ENCODE measurements at places on chromosomes 4 and X.

DNA sequence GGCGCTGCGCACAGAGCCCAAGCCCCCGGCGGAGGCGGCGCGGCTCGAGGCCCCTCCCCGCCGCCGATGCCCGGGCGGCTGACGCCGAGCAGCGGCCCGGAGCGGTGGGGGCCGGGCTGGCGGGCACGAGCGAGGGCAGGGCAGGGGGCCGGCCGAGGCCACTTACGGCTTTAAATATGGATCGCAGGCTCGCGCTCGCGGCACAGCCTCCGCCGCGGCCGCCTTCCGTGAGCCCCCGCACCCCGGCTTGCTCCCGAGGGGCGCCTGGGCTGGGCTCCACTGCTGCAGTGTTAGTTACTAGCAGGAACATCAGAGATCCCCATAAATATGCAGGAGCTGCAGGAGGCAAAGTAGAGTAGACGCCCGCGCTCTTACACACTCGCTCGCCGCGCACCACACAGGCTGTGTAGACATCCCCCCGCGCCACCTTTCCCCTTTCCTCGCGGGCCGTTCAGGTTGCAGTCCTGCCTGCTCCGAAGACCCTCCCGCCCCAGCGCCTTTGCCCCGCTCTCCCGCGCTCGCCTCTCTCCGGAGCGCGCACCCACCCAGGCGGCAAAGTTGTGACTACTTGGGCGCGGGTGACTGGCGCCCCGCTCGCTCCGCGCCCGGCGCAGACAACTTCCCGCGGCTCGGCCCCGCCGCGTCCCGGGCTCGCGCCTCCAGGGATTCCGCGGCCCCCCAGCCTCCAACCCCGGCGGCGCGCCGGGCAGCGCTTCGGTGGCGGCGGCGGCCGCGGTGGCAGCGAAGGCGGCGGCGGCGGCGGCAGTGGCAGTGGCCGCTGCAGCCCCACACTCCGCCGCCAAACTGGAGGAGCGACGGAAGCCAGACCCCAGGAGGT is 152.0 kb upstream of the SLC4A4 start:
- peak; percentile 17 for DNase-seq

GRCh38 chr4:33722800-33723516 is 2521.4 kb downstream of the ARAP2 start:
- DNase-seq = no peak

DNA sequence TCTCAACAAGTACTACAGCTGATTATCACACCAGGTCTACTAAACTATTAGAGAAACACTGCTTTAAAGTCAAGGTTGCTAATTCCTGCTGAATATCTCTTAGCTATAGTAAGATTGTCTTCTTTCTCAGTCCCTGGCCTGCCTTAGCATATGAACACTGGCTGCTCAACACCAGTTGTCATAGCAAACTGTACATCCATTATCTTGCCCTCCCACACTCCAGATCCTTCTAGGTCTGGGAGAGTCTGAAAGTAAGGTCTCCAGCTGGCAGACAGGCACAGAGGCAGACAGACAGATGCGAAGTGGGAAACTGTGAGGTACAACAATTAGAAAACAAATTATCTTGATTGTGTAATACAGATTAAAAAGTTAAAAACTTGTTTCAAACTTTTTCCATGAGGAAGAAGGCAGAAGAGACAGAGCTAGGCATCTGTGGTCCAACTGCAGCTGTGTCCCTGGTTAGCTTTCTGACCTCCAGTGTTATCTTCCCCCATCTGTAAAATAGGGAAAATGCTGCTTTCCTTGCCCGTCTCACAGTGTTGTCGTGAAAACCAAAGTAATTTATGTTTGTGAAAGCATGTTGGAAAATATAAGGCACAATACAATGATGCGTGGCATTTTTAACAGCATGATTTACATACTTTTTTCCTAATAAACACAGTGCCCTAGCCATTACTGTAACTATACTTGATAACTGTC is 133.8 kb downstream of the KLHL13 start:
- no peak for DNase-seq

DNA sequence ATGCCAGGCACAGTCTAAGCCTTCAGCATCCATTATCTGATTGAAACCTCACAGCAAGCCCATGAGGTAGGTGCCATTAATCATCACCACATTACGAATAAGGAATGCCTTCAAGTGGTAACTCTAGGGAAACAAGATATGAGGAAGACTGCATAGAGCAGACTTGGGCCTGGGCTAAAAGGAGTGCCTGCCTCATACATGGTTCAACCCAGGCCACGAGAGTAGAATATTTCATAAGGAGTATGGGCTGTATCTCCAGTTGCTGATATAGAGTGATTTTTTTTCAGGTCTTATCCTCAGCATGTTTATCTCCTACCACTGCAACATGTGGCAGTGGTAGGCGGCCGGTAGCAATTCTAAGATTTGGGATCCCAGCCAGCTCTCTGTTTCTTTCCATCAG is 51.7 kb downstream of the ATP11C start:
- no peak for DNase-seq

GRCh38 chrX:37896511-37896890 is 49.1 kb upstream of the DYNLT3 start:
- no peak for DNase-seq

DNA sequence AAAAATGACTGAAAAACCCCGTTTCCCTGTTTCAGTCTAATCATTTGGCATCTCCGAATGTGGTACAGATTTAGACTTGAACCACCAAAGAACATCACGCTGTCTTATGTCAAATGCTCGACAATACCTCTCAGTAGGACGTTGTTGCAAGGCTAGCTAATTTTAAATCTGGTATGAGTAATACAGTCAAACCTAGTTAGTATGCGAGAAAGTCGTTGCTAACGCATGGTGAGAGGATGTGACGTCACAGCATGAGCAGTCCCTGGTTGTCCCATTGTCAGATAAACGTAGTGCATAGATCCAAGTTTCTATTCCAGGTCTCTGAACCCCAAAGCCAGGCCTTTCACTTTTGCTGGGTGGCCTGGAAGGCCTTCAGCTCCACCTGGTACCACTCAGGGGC is 44.7 kb downstream of the SETD7 start:
- DNase-seq = no peak

- DNase-seq = no peak
Observed at GRCh38 chr4:174496631-174497432, 25.5 kb downstream of the HPGD start.

GRCh38 chr4:105548483-105548882 is 3.9 kb upstream of the ARHGEF38 start:
- DNase-seq = no peak

DNA sequence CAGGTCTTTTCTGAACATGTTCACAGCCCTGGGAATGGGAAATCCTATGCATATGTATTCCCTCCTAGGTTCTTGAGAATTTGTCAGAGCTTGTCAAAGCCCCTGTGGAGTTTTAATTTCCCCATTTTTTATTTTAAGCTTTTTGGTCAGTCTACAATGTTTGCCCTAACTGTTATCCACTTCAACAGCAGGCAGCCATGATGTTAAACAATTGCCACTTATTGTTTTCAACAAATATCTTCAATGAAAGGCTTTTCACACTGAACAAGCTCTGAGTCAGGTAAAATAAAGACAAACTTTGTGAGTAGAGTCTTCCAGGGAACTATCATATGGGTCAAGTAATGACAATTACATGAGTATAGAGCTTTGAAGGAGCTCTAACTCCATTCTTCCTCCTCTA is 25.0 kb upstream of the ATP1B4 start:
- DNase-seq = no peak

DNA sequence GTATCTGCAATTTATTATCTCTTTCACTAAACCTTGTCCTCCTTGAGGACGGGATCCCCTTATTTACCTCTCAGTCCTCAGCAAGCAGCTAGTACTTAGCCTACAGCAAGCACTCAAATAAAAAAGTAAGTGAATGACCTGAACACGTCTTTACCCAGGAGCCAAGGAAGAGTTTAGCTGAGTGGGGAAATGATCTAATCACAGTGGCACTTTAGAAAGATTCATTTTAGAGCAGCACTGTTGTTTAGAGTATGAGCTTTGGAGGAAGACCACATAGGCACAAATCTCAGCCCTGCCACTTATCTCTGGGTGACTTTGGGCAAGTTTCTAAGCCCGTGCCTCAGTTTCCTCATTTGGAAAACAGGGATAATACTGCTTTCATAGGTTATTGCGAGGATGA is 2.7 kb downstream of the FAM120C start:
- no peak for DNase-seq

GRCh38 chr4:177271091-177271490 is 38.6 kb upstream of the NEIL3 start:
- no peak for DNase-seq

DNA sequence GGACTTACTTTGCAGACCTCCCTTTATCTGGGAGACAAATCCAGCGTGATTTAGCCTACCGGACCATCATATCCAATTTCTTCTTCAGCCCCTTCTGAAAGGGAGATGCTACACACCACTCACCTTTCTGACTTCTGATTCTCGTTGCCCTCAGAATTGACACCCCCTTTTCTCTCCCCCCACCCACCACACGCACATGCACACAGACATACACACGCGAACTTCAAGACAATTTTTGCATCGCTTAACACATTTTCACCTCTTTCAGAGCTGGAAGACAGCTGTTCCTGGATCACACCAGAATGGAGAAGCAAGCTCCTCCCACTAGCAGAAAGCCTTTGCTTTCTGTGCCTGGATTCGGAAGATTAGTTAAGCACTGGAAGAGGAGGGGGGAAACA is 1.0 kb upstream of the SNCA start:
- DNase-seq = no peak

GRCh38 chr4:5259471-5259870 is 208.2 kb downstream of the STK32B start:
- no peak for DNase-seq

- no peak for DNase-seq
Observed at GRCh38 chr4:94488670-94489069, 36.9 kb downstream of the PDLIM5 start.

GRCh38 chr4:154390324-154390723 is 101.3 kb downstream of the DCHS2 start:
- no peak for DNase-seq

GRCh38 chr4:79862821-79863220 is 210.2 kb downstream of the ANTXR2 start:
- DNase-seq = no peak

- DNase-seq = no peak
Observed at GRCh38 chr4:82948647-82949204, 48.2 kb downstream of the THAP9 start.

DNA sequence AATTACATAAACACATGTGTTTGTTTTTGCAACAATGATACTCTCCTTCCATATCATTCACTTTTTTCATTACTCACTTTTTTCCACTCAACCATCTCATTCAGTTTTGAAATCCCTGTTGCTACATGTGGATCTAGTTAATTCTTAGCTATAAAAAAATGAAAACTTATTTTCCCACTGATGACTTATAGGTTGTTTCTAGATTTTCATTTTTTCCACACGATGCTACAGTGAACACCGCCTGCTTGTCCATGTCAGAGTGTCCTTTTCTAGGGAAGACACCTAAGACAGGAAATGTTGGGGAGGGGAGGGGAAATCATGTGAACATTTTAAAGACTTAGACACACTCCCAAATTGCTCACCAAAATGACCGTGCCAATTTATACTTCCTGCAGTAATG is 70.2 kb downstream of the SUPT20HL2 start:
- no peak for DNase-seq

GRCh38 chr4:20538905-20539304 is 161.4 kb upstream of the PACRGL start:
- no peak for DNase-seq

- no peak for DNase-seq
Observed at GRCh38 chr4:1532549-1533395, 126.5 kb upstream of the NKX1-1 start.

DNA sequence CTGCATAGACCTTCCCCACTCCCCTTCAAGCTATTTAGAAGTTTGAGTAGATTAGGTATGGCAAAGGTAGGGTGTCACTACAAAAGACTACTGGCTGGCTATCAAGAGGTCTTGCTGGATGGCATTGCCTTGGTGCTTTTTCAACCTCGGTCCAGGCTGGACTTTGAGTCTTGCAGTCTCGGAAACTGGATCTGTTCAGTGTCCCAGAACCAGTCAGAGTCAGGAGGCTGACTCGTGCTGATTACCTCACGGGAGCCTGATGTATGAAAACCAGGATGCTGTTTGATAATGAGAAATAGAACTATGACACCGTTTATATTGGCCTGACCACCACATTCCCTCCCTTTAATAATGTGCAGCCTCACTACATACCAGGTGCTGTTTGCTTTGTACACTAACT is 2.7 kb upstream of the PHKA1 start:
- no peak for DNase-seq

DNA sequence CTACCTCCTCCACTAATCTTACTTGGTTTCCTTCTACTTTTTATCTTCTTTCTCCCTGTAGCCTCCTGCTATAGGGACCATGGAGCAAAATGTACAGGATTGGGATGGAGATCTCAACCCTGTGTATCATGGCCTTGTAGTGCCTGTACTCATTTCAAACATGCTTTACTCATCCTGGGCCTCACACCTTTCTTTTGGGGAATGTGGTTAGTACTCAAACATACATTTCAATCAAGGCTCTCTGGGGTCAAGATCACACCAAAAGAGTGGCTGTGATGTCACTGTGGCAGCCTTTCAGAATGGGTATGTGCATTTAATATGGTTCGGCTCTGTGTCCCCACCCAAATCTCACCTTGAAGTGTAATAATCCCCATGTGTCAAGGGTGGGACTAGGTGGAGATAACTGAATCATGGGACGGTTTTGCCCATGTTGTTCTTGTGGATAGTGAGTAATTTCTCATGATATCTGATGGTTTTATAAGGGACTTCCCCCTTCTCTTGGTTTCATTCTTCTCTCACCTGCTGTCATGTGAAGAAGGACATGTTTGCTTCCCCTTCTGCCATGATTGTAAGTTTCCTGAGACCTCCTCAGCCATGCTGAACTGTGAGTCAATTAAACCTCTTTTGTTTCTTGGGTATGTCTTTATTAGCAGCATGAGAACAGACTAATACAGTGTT is 205.1 kb downstream of the RASL11B start:
- DNase-seq = no peak

DNA sequence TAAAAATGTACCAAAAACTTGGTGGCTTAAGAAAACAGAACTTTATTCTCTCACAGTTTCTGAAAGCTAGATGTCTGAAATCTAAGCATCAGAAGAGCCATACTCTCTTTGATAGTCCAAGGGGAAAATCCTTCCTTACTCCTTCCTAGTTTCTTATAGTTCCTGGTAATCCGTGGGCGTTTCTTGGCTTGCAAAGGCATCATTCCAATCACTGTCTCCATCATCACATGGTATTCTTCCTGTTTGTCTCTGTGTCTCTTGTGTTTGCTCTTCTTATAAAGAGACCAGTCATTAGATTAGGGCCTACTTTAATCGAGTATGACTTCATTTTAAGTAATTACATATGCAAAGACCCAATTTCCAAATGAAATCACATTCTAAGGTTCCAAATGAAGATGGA is 118.9 kb upstream of the FSTL5 start:
- DNase-seq = no peak

DNA sequence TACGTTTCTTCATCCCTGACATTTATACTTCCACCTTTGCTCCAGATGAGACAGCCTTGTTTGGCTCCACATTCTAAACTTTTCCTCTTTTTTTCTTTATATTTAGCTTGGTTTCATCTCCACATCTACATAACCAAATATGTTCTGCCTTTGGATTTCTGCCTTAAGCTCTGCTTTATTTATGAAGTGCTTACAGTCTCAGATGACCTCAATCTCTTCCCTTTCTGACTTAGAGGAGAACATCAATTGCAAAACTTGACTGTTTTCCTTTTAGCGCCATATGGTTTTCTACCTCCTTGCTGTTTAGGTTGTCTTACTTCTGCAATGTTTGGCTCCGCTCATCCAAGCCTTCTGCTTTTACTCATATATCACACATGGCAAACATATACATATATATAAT is 7.5 kb downstream of the ASB5 start:
- DNase-seq = no peak

- DNase-seq = no peak
Observed at GRCh38 chrX:6227935-6228334, 732 bp downstream of the NLGN4X start.

- no peak for DNase-seq
Observed at GRCh38 chr4:85717351-85717750, 242.4 kb downstream of the ARHGAP24 start.

Measured in activated T-helper 9 cell treated with anti-CD3 and anti-CD28 coated beads, Interleukin-2, amount 50 U/mL, for 16 hours (primary cell).